ENCODE measurements at places on chromosomes 4 and X.

DNA sequence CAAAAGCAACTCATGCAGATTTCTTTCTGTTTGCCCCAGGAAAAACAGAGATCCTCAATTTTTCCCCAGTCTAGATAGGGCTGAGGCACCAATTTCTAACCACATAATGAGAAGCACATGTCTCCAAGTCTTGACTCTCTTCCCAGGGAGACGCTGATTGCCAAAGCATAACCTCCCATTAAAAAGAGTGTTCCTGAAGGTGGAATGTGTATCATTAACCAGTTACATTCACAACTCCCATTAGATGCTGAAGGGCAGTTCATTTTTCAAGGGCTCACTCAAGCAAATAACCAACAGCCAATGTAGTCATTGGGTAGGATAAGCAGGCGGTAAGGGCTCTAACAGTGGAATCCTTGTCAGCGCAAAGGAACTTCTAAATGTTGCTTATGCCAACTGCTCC lies 27.5 kb downstream of the TMEM47 start:
- DNase-seq: no peak

- no peak for DNase-seq
Measured at GRCh38 chrX:7347465-7347864, 199.5 kb upstream of the PUDP start.

GRCh38 chr4:128353791-128354190 lies 66.2 kb upstream of the PGRMC2 start:
- DNase-seq: no peak

GRCh38 chrX:40303256-40304077 lies 205.7 kb upstream of the BCOR start:
- no peak for DNase-seq

GRCh38 chrX:39689376-39690104 lies 408.2 kb downstream of the BCOR start:
- DNase-seq: no peak

DNA sequence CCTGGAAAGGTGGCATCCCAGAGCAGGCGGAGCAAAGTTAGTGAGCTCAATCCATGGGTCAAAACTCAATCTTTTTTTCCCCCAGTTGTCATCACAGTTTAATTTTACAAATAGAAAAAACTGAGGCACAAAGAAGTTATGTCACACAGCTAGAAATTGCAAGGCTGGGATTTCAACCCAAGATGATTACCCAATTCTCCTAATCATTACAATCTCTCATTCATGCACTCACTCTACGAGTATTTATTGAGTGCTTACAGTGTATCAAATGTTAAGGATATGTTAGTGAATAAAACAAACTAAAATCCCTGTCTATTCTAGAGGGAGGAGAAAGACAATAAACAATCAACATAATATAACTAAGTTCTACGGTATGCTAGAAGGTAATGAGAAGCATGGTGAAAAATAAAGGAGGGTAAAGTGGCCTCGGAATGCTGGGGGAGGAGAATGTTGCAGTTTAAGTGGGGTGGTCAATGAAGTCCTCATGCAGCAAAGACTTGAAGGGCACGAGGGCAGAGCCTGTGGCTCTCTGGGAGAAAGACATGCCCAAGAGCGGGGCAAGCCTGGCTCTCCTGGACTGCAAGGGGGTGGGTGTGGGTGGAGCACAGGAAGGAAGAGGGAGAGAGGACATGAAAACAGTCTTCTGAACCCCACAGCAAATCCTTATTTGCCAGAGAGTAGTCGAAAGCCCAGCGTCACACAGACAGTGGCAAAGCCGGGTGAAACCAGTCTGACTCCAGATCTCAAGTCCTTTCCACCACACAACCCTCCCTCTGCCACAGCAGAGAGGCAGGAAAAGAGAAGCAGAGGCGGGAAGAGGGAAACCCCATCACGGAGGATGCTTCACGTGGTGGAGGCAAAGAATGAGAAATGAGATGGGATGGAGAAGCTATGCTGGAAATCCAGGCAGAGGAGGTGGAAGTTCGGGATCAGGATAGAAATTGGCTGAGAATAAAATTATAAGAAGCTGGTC lies 48.3 kb downstream of the RAB33B start:
- no peak for DNase-seq

DNA sequence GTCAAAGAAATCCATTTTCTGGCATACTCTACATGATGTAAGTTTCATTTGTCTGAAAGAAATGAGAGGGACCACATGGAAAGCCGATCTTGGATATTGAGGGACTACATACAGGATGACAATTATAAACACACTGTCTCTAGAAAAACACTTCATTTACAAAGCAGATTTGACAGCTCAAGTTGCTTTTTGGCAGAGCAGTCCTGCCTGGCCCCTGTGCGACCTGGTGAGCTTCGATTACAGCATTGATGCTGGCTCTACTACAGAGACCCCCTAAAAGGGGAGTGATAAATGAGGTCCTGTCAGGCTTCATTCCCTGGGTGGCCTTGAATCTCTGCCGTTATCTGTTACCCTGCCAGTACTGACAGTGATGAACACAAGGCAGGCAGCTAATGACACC lies 215.2 kb upstream of the NOCT start:
- no peak for DNase-seq

- DNase-seq: no peak
Measured at GRCh38 chr4:98505992-98506391, 152.4 kb downstream of the TSPAN5 start.

GRCh38 chr4:129189630-129190029 lies 93.7 kb downstream of the C4orf33 start:
- DNase-seq: no peak

DNA sequence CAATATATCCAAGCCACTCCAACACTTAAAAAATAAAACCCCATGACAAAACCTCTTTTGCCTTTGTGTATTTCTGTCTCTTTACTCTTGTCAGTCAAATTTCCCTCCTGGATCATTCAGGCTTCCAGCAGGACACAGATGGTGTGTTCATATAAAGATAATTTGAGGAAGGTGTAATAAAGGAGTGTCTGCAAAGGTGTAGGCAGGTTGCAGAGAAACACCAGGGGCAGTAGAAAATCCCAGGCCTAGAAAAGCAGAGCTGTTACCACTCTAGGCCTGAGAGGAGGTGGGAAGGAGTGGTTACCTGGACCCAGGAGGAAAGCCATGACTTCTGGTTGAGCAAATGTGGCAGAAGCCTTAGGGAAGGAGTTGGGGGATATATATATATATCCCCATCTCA lies 28.8 kb downstream of the CHRNA9 start:
- no peak for DNase-seq

DNA sequence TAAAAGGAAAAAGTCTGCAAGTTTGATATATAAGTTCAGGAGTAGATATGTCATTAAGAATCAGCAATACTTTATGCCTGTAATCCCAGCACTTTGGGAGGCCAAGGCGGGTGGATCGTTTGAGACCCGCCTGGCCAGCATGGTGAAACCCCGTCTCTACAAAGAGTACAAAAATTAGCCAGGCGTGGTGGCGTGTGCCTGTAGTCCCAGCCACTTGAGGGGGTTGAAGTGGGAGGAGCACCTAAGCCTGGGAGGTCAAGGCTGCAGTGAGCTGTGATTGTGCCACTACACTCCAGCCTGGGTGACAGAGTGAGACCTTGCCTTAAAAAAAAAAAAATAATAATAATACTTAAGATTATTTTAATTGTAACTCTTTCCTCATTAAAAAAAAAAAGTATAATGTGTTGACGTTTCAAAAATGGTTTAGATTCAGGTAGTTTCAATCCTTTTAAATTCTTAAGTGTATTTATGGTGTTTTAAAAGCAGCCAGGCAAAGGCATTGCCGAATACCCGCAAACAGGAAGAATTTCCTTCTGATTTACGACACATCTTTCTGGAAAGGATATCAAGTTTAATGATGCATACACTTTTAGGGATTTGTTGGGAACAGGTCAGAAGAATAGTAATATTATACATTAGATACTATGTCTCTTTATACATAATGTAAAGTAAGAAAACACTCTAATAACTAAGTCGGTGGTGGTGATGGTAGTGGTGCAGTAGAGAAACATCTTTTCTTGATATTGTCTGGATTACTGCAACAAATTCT lies 80.9 kb downstream of the KDM6A start:
- no peak for DNase-seq

DNA sequence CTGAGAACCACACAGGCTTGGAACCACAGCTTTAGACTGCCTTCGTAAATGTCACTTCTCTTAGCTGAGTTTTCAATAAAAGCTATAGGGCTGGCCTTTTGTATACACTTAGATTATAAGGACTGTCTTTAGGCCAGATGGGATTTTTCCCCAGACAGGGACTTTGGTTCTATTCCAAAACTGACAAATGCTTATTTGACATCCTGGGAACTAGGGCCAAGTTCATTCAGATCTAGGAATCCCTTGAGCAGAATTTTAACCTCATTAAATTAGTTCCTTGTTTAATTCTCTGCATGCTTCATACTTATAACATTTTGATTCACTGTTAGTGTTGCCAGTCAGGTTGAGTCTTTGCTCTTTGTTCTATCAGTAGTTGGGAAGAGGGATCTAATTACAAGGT lies 23.1 kb downstream of the ZRSR2 start:
- no peak for DNase-seq

DNA sequence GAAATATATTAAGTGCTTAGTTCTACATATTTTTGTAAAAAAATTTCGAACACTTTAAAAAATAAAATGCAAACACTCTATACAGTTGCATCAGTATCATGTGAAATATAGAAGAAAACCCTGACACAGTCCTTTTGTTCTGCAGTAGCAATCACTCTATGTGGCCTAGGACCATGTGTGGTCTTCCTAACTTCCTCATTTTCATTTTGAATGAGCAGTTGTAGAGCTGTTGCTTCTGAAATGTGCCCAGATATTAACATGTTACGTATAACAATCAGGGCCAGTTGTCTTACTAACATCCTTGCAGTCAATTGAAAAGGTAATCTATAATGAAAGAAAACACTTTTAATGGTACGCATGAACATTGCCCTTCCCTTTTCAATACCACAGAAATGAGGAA lies 107.9 kb downstream of the ZNF827 start:
- DNase-seq: no peak

DNA sequence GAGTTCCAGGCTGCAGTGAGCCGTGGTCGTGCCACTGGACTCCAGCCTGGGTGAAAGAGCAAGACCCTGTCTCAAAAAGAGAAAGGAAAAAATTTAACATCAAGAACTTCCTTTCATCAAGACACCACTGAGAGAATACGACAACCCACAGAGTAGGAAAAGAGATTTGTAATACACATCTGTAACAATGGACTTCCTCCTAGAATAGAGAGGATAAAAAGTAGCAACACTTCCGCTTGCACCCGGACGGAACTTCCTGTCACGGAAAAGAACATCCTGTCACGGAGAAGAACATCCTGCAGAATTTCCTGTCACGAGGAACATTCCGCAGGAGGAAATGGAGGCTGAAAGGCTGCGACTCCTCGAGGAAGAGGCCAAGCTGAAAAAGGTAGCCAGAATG lies at the start of gene DCAF4L1:
DCAF4L1 (plus strand) TSS at position 301 of the 400 bp plus-strand sequence; CDS start at position 338, 37 bp downstream.
- DNase-seq: no peak

GRCh38 chr4:59553063-59553720 lies 1646.9 kb upstream of the ADGRL3 start:
- no peak for DNase-seq

GRCh38 chr4:36209941-36210649 lies 34.2 kb downstream of the ARAP2 start:
- no peak for DNase-seq

DNA sequence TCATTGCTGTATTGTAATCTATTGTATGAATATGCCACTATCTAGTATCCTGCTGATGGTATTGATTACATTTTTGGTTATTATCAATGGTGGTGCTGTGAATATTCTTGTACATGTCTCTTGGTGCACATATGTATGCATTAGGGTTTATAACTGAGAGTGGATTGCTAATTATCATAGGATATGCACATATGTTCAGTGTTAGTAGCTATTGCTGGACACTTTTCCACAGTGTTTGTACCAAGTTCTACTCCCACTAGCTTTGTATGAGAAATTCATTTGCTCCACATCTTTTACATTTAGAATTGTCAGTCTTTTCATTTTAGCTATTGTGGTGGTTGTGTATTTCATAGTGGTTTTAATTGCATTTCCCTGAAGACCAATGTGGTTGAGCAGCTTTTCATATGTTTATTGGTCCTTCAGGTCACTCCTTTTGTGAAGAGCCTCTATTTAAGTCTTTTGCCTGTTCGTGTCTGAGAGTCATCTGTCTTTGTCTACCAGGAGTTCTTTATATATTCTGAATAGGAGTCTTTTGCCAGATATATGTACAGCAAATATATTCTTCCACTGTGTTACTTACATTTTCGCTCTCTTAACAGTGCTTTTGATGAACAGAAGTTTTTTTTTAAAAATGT lies 87.1 kb downstream of the TBC1D19 start:
- DNase-seq: no peak

DNA sequence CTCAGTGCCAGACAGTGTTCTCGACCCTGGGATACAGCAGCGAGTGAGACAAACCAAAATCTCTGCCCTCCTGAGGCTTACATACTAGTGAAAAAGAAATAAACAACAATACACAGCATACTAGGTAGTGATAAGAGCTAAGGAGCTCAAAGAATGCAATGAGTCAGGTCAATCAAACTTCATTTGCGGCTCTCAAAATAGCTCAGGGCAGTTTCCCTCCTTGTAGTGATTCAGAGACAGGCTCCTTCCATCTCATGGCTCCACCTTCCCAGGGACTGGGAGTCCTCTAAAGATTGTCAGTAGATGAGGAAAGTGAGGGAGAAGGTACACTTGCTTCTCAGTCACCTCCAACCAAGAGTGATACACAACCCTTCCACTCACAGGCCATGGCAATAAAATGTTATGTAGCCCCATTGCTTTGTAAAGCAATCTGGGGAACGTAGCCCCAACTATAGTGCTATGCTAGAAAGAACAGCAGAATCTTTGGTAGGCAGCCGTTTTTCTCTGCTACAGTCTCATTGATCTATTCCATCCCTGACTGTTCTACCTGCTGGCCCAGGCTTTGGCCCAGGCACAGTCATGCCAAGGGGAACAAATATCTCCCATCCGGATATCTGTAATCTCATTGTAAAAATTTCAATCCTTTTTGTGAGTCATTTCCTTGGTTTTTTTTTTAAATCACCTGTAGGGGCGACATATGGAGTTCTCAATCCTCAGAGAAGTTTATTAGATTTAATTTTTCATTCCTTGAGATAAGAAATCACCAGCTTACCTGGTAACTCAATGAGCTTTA lies 183.1 kb upstream of the S100G start:
- DNase-seq: no peak

DNA sequence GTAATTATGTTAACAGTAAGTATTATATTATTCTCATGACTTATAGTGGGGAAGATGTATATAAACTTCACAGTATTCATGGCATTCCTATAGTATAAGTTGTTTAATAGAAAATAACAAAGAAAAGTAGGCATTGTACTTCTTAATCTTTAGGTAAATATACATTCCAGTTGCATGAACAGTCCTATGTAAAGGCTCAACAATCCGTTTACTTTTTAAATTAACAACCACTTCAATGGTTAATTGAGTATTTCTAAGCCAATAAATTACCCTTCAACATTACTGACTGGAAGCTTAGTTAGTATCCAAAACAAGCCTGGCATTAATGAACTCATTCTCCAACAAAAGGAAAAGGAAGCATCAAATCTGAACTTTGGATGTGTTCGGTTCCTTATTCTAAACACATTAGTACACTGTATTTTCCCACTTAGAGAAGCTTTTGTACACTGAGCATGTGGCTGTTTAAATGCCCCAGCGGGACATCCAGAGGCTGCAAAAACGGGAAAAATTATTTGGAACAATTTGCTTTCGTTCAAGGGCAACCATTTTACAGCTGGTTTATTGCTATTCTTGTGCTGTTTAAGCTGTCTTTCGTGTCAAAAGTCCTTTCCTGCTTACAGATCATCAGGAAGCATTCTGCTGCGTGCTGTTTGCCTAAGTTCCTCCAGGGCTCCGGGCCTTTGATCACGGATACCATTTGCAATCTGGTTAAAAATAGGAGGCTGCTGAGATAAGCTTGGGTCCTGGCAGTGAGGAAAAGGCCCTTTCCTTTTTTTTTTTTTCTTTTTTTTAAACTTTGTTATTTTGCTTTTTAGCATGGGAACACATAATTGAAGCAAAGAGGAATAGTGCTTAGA lies 460.3 kb downstream of the SPRY1 start:
- DNase-seq: no peak

Data from chondrocyte (in vitro differentiated cells).